ENCODE measurements at places on chromosomes 3 and 15. TPM values are rescaled to one million over a fixed set of nuclear protein-coding genes. Genes with fewer than 3 reads are reported as not detected.

Gene SLC9A9
- 6.6 TPM for total RNA-seq

Gene TMEM158
- 17.7 TPM for total RNA-seq

Gene ITGA11
- total RNA-seq, result 190 TPM

Gene LNP1
- 2.9 TPM for total RNA-seq

Gene C3orf22
- not detected for total RNA-seq

Gene SNX22
- total RNA-seq, result 0.10 TPM

Gene COLQ
- 0.36 TPM for total RNA-seq

Gene CPB1
- not detected for total RNA-seq

Gene MYL3
- not detected for total RNA-seq

Gene AP4E1
- total RNA-seq, result 13.0 TPM

Gene DRD3
- total RNA-seq, result not detected

Gene CHRNB4
- total RNA-seq, result not detected

Gene GP9
- not detected for total RNA-seq

Gene SLC6A1
- total RNA-seq, result 0.10 TPM

Gene SCG5
- total RNA-seq, result 29.6 TPM

Gene SCN11A
- total RNA-seq, result under 0.01 TPM

Measured in smooth muscle cell of the pulmonary artery (primary cell).